Activated T-helper 1 cell treated with anti-CD3 and anti-CD28 coated beads, Interleukin-12 subunit alpha, Interleukin-12 subunit beta, Interleukin-2, Interleukin-4 antibody, amounts not matched to agents 30 ng/mL and 10 ng/mL and 1 ng/mL, durations not matched to agents 14 hours and 24 hours and 36 hours (primary cell): ENCODE measurements at places on chromosomes 4 and X.

DNA sequence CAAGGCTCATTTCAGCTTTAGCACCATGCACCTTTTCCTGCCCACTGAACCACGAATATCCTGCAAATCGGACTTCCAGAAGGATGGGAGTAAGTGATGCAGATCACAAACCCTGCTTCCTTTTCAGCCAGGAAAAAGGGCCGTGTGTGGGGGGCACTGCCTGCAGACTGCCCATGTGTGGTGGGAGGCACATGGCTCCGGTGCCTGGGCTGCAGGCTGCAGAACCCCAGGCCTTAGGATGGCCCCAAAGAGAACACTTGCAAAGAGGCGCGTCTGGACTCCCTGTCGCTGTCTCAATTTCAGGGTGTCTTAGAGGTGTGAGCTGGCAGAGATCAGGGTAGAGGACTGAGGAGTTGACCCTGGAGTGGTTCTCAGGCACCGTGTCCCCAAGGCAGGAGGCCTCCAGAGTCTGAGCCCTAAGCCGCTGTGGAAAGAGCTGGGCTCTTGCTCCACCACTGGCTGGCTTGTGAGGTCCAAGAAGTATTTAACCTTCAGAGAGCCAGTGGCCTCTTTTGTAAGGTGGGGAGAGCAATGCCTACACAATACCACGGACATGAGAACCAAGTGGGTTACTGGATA is 97.0 kb downstream of the ENPP6 start:
- no peak for DNase-seq

DNA sequence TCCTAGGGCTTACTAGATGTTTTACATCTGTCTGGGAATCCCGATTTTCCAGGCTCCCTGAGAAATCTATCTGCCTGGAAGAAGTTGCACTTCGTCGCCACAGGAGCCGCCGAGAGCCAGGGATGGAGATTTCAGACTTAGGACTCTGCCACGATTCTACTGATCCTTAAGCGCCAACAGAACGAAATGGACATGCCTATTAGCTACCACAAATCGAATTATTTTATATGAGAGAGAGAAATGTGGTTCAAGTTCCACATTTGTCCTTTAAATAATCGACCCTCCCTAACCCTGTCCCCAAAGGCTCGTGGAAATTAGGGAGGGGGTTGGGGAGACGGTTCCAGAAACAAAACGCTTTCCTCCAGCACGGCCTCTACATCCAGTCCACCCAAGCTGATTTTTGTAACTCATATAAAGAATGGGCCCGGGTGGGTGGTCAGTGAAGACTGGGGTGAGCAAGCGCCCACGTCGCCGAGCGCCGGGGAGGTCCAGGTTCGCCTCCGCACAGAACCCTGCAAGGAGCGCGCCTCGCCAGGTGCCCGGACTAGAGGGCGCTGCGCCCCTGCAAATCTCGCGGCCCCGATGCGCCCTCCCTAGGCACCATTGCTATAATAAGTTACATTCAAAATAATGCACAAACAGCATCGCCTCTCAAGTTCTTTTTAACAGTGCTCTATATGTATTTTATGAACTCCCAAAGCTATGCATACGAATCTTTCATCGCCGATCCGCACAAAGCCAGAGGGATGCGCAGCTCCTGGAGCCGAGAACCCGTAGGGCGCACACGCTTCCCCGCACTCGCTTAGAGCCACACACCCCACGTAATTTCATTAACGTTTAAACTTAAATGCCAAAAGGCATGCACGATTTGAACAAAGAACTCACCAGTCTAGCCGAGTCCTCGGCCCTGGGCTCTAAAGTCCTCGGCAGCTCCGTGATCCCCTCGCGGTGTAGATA is 2.1 kb upstream of the FAT1 start:
- DNase-seq: no peak

GRCh38 chr4:143667461-143667860 is 33.0 kb downstream of the FREM3 start:
- DNase-seq: no peak

DNA sequence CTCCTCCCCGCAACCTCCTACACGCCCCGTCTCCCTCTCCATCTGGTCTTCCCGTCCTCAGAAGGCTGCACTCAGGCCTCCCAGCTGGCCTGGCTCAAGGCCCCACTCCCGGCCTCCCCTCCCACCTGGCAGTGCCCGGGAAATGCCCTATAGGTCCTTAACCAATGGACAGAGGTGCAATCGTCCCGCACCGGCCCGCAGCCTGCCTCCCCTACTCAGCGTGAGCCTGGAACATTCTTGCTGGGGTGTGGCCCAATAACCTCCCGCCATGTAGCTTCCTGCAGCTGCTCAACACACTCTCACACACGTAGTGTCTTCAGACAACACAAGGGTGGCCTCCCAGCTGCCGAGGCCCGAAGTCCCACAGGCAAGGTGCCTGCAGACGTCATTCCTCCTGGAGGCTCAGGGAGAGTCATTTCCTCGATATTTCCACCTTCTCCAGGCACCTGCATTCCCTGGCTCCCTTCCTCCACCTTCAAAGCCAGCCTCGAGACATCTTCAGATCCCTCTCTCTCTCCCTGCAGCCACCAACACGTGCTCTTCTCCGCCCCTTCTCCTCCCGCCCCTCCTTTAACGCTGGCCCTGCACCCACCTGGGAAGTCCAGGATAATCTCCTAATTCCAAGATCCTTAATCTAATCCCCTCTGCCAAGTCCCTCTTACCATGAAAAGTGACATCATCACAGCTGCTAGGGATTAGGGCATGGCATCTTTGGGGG is 56.2 kb downstream of the ADRA2C start:
- DNase-seq: no peak

- no peak for DNase-seq
These were observed 2.2 kb downstream of the NHS start for GRCh38 chrX:17377091-17377717.

DNA sequence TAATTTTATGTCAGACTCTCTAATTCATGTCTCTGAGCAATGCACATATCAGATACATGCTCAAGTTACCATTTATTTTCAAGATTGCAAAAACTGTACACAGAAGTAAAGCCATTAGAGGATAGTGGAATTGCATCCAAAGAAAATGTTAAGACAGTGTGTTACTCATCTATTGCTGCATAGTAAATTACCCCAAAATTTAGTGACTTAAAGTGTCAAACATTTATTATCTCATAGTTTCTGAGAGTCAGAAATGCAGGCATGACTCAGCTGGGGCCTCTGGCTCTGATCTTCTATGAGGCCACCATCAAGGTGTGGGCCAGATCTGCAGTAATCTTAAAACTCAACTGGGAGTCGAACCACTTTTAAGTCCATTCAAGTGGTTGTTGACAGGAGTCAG is 275.2 kb downstream of the QDPR start:
- DNase-seq: no peak

DNA sequence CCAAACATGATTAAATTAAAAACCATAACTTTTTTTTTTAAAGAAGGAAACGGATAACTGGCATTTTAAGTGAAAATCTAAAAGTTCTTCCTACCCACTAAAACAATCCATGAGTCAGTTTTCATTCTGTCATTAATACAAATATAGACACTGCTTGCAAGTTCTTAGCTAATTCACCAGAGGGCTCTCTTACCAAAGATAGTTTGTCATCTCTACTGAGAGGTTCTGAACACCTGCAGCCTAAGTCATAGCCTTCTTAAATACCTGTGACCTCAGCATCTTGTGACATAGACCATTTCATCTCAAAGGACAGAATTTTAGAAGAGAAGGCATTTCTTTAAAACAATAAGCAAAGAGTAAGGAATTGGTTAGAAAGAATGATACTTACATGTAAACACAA is 65.3 kb upstream of the FAM120C start:
- DNase-seq: no peak

- no peak for DNase-seq
These were observed 3.8 kb downstream of the RGS12 start for GRCh38 chr4:3296651-3297050.

DNA sequence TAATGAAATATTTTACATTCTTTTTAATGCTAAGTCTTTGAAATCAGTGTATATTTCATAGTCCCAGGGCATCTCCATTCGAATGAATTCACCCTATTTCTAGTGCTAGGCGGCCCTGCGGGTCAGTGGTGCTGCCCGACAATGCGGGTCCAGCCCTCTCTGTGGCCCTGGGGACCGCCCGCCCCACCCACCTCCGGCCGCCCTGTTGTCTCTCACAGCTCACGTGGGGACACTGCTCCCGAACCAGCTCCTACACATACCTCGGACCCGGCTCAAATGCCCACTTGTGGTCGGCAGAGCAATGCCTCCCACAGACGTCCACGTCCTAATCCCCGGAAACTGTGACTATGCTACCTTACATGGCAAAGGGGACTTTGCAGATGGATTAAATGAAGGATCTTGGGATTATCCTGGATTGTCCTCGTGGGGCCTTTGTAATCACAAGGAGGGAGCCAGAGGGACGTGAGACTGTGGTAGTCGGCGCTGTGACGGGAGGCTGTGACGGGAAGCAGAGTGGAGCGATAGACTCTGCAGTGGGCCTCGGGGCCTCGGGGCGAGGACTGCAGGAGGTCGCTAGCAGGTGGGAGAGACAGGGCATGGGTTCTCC is 92.3 kb upstream of the PSAPL1 start:
- no peak for DNase-seq

- no peak for DNase-seq
These were observed 199.9 kb downstream of the ENOX2 start for GRCh38 chrX:130702867-130703707.

DNA sequence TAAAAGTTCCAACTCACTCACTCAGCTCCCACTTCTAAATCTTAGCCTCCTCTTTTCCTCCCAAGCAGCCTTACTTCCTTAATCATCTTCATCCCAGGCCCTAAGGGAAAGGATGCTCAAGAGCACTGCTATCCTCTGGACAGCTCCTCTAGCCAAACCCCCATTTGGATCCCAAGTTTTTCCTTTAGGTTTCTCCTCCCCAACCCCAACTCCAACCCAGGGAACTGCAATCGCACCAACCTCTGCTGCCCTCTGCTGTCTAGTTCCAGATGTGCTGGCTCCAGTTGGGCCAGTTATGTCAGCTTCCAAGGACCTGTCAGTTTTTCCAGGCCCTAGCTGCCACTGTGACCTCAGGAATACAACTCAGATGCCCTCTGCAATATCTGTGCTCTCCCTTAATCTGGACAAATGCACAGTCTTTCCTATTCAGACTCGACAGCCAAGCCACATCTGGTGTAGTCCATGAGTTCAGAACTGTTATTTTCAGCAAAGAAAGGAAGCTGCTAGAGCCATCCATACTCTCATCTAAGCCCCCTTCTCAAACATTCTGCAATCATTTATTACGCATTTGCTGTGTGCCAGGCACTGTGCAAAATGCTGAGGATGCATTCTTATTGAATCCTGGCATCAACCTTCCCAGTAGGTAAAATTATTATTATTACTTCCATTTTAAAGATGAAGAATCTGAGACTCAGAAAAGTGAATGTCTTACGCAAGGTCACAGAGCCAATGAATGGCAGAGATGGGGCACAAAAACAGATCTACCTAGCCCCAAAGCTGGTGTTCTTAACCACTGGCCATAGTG is 12.3 kb upstream of the XPNPEP2 start:
- DNase-seq: no peak

DNA sequence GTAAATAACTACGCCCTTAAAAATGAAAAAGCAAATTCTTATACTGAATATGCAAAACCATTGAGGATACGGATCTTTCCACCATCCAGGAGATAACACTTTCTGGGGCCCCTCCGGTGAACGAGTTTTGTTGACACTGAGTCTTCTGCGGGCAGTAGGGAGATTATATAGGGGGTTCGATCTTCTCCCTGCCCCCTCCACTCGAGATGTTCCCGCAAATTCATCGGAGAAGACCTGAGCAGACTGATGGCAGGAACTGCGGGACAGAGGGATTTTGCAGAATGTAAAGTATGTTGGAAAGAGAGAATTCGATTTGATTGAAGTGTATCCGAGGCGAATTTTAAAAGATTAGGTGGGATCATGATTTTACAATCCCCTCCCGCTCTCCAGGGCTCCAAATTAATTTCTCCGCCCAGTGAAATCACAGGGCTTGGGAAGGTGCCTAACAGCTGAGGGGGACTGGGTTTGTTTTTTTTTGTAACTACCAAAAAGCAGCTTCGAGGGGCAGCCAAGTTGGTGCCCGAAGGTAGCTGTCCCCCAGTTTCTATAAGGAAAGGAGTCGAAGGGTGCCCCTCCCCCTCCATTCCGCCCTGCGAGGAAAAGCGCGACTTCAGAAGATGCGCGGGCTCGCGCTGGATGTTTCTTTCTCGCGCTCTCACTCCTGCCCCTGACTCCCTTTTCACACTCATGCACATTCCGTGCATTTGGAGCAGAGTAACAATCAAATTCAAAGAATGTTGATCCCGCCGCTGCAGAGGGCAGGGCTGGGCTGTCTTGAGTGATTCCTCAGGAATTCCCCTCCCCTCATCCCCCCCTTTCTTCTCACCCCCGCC is 1.2 kb downstream of the TMEM255A start:
- DNase-seq: no peak

DNA sequence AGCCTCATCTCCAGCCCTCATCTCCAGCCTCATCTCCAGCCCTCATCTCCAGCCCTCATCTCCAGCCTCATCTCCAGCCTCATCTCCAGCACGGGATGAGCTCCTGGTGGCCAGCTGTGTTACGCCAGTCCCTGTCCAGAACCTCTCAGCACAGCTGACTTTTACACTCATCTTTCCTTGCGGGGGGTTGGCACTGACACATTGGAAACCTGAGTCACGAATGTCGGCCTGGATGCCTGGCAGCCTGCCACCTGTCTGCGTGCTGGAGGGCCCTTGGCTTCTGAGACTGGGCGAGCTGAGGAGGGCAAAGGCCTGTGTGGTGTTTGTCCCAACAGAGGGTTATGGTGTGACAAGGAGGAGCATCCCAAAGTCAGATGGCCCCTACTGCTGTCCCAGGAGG is 66.1 kb upstream of the HGFAC start:
- no peak for DNase-seq

DNA sequence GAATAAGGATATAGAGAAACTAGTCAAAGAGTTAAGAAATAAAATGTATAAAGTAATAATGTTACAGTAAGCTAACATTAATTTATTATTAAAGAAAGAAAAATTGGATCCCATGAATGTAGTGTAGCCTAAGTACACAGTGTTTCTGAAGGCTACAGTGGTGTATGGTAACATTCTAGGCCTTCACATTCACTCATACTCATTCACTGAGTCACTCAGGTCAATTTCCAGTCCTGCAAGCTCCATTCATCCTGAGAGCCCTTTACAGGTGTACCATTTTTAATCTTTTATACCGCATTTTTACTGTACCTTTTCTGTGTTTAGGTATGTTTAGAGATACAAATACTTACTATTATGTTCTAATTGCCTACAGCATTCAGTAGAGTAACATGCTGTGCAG is 120.6 kb upstream of the AGA start:
- DNase-seq: no peak

GRCh38 chr4:7418131-7418943 is 16.4 kb downstream of the PSAPL1 start:
- no peak for DNase-seq
